ENCODE measurements at places on chromosomes 16 and 17. TPM values are rescaled to one million over a fixed set of nuclear protein-coding genes. Genes with fewer than 3 reads are reported as not detected.

Gene TAOK2
- 130 TPM for total RNA-seq

Gene ALG1
- 27.7 TPM for total RNA-seq

Gene PRDM7
- total RNA-seq: not detected

Gene KRTAP2-1
- total RNA-seq: not detected

Gene GPR179
- not detected for total RNA-seq

Gene CES1
- total RNA-seq: not detected

Gene ARHGDIG
- total RNA-seq: 4.0 TPM

Gene MIEF2
- total RNA-seq: 9.1 TPM

Gene PRRT2
- total RNA-seq: 0.44 TPM

Gene MYH13
- not detected for total RNA-seq

Gene DUSP14
- total RNA-seq: 52.8 TPM

Gene CNGB1
- not detected for total RNA-seq

Gene IRX5
- total RNA-seq: 3.2 TPM

Gene HSDL1
- total RNA-seq: 19.1 TPM

Gene TMEM88
- total RNA-seq: 24.8 TPM

Gene ZPBP2
- not detected for total RNA-seq

Gene ZNF469
- 12.5 TPM for total RNA-seq

Gene TPSG1
- total RNA-seq: not detected

Gene CCDC154
- 0.58 TPM for total RNA-seq

Gene PRAC2
- not detected for total RNA-seq

Gene ZG16B
- 0.99 TPM for total RNA-seq

Gene GRAP
- 77.6 TPM for total RNA-seq
